Tibial artery (tissue), 4 donors: ENCODE measurements at places on chromosomes 4 and X.
A peak's percentile ranks its signal among the peaks of the same experiment; 100 is the strongest.

DNA sequence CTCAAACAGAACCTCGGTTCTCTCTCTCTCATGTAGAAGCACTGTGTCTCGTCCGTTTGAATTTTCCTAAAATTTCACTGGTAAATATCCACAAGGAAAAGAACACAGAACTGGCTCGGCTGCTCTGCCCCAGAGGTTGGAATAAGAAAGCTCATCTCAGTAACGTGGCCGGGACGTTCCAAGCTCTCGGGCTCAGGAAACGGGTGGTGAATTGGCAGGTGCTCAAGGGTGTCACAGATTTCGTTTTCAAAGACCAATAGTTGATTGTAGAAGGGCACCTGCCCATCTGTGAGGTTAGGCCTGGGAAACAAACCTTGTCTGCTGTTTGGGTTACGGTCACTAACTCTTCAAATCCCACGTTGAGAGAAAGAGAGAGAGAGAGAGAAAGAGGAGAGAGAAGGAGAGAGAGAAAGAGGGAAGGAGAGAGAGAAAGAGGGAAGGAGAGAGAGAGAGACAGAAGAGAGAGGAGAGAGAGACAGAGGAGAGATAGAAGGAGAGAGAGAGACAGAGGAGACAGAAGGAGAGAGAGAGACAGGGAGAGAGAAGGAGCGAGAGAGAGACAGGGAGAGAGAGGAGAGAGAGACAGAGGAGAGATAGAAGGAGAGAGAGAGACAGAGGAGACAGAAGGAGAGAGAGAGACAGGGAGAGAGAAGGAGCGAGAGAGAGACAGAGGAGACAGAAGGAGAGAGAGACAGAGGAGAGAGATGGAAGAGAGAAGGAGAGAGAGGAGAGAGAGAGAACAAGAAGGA is 106.6 kb downstream of the CRLF2 start:
- H3K27me3 ChIP-seq: peaks cover 17% of the 10 kb centered on the region
- H3K27ac ChIP-seq: no peak overlapping the region
- no peaks in the 10 kb centered on the region for H3K36me3 ChIP-seq
- DNase-seq: peak; percentile 6
- no peaks in the 10 kb centered on the region for H3K4me1 ChIP-seq

DNA sequence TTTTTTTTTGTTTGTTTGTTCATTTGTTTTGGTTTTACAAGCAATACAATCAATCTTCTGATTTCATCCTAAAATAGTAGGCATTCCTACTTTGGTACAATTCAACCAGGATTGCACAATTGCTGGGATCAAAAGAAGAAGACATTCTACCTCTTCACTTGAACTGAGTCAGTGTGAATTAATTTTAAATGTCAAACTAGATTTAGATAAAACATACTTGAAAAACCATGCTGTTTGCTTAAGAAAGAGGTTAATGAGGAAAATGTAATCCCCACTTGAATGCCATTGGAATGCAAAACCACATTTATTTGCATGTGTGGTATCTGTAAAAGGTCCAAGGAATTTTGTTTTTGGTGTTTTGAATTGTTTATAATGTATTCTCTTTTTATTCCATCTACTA is 40.5 kb downstream of the HAND2 start:
- no peak for DNase-seq
- H3K36me3 ChIP-seq: no peaks in the 10 kb centered on the region
- H3K27me3 ChIP-seq: no peaks in the 10 kb centered on the region
- no peak overlapping the region for H3K4me3 ChIP-seq

DNA sequence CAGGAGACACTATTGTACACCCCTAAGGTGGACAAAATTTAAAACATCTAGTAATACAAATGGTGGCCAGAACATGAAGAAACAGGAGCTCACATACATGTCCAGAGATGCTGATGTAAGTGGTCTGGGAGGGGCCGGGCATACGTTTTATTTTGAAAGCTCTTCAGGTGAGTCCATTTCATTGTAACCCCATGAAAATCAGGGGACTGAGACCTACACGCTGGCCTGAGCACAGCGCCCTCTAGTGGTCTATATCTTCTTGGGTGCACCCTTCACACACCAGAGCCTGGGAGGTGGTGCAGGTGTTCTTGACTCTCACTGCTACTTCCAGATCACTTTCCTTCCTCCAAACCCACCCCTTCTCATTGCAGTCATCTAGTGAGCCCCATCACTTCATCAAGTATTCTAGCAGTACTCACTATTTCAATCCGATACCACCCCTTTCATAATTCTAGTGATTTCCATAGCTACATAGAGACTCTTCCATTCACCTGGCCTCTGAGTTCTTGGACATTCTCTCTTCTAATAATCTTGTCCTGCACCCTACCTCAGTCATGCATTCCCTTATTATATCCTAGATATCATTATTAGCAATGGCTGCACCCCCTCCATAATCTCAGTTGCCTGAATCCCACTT is 4.3 kb upstream of the TLR6 start:
- no peak overlapping the region for H3K27ac ChIP-seq
- H3K27me3 ChIP-seq: no peaks in the 10 kb centered on the region
- no peak for DNase-seq

GRCh38 chrX:95754411-95754810 is 930.2 kb upstream of the DIAPH2 start:
- no peaks in the 10 kb centered on the region for H3K36me3 ChIP-seq
- no peaks in the 10 kb centered on the region for H3K4me1 ChIP-seq
- no peaks in the 10 kb centered on the region for H3K27me3 ChIP-seq

GRCh38 chr4:163107754-163108153 is 58.9 kb downstream of the NAF1 start:
- DNase-seq: no peak
- H3K4me1 ChIP-seq: peaks cover 6% of the 10 kb centered on the region
- H3K36me3 ChIP-seq: peaks cover 7% of the 10 kb centered on the region
- H3K27me3 ChIP-seq: no peaks in the 10 kb centered on the region

DNA sequence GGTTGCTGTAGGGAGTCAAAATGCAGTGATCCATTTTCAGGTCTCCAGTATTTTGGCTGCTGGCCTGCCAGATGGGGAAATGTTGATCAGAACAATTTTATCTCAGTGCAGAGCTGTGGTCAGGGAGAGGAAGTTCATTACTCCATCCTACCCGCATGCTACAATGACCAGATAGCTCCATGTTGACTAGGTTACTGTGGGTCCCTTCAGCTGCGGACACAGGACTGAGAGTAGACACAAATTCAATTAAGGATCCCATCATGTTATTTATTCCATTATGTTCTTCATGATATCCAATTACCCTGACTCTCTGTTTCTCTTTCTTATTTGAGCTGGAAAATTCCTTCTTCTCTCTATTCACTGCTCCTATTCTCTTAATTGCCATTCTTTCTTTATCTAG is 16.3 kb downstream of the SYNPO2 start:
- no peaks in the 10 kb centered on the region for H3K27me3 ChIP-seq
- DNase-seq: no peak
- no peak overlapping the region for H3K4me3 ChIP-seq
- H3K36me3 ChIP-seq: no peaks in the 10 kb centered on the region
- peaks cover 25% of the 10 kb centered on the region for H3K4me1 ChIP-seq

- H3K4me1 ChIP-seq: no peaks in the 10 kb centered on the region
- no peak overlapping the region for H3K4me3 ChIP-seq
- H3K36me3 ChIP-seq: no peaks in the 10 kb centered on the region
Observed at GRCh38 chrX:119495734-119496726, 27.8 kb downstream of the SLC25A5 start.

DNA sequence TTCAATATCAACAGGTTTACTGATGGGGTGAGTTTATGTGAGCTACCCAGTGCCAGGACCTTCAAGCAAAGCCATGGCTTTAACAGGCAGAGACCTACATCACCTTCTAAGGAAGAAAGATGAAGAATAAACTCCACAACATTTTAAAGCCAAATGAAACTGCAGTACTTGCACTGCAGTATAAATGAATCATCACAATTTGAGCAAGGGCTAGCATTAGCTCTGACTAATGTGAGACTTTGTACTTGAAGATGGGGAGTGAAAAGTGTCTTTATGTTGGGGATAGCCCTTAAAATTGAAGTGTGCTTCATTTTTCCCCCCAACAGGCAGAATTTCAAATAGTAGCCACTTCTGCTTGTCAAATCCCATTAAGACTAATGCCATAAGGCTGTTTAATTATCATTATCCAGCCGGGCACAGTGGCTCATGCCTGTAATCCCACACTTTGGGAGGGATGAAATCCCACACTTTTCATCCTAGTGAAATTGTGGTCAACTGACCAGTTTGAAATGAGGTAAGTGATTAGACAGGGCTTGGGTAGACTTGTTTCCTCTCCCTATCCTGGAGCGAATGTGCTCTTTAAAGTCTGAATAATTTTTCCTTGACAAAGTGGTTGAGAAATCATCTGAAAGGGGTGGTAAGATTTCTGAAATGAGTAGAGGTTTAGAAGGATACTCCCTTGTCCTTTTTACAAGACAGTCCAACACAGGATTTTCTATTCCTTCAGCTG is 27.2 kb upstream of the GPR34 start:
- DNase-seq: no peak
- no peaks in the 10 kb centered on the region for H3K27me3 ChIP-seq
- no peak overlapping the region for H3K4me3 ChIP-seq
- no peaks in the 10 kb centered on the region for H3K36me3 ChIP-seq

- DNase-seq: no peak
- no peak overlapping the region for H3K4me3 ChIP-seq
- H3K4me1 ChIP-seq: no peaks in the 10 kb centered on the region
- H3K27me3 ChIP-seq: no peaks in the 10 kb centered on the region
- H3K27ac ChIP-seq: no peak overlapping the region
- no peaks in the 10 kb centered on the region for H3K36me3 ChIP-seq
Observed at GRCh38 chr4:12734586-12734985, 749.6 kb downstream of the RAB28 start.

GRCh38 chr4:122285285-122285684 is 93.5 kb upstream of the ADAD1 start:
- no peak overlapping the region for H3K4me3 ChIP-seq
- H3K27me3 ChIP-seq: no peaks in the 10 kb centered on the region
- no peak overlapping the region for H3K27ac ChIP-seq
- no peak for DNase-seq
- H3K4me1 ChIP-seq: no peaks in the 10 kb centered on the region

- H3K36me3 ChIP-seq: no peaks in the 10 kb centered on the region
- H3K27me3 ChIP-seq: no peaks in the 10 kb centered on the region
- no peak overlapping the region for H3K4me3 ChIP-seq
- H3K27ac ChIP-seq: no peak overlapping the region
Observed at GRCh38 chr4:107452717-107453630, 267.1 kb downstream of the PAPSS1 start.

- no peaks in the 10 kb centered on the region for H3K4me1 ChIP-seq
- no peaks in the 10 kb centered on the region for H3K36me3 ChIP-seq
- no peak for DNase-seq
- no peak overlapping the region for H3K4me3 ChIP-seq
- no peak overlapping the region for H3K27ac ChIP-seq
- H3K27me3 ChIP-seq: no peaks in the 10 kb centered on the region
Observed at GRCh38 chr4:62320612-62321011, 1120.5 kb downstream of the ADGRL3 start.

DNA sequence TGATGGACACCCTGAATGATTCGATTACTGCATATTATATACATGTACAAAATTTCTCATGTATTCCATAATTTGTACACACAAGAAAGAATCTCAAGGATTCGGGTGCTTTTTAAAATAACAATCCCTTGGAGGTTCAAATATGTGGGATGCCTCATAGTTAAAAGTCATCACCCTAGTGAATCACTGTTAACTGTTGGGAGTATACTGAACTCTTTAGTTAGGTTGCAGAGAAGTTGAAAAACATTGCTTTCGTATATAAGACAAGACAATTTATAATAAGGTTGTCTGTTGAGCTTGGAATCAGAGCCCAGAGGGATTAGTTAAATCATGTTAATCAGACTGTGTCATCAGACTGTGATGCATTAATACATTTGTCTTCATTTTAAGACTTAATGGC is 15.6 kb downstream of the DCK start:
- DNase-seq: no peak
- H3K36me3 ChIP-seq: no peaks in the 10 kb centered on the region
- H3K4me1 ChIP-seq: no peaks in the 10 kb centered on the region
- H3K27me3 ChIP-seq: no peaks in the 10 kb centered on the region
- H3K4me3 ChIP-seq: no peak overlapping the region

- H3K4me3 ChIP-seq: no peak overlapping the region
- no peaks in the 10 kb centered on the region for H3K36me3 ChIP-seq
- no peak overlapping the region for H3K27ac ChIP-seq
- DNase-seq: no peak
Observed at GRCh38 chr4:102163404-102164140, 181.7 kb downstream of the SLC39A8 start.

- no peak overlapping the region for H3K27ac ChIP-seq
- H3K36me3 ChIP-seq: no peaks in the 10 kb centered on the region
- H3K4me3 ChIP-seq: no peak overlapping the region
- no peaks in the 10 kb centered on the region for H3K4me1 ChIP-seq
- no peak for DNase-seq
Observed at GRCh38 chr4:48898733-48899431, 7.7 kb downstream of the OCIAD2 start.

- peak overlapping the region; percentile 94 for H3K27ac ChIP-seq
- H3K4me3 ChIP-seq: peak overlapping the region; percentile 66
- H3K36me3 ChIP-seq: no peaks in the 10 kb centered on the region
- DNase-seq: no peak
- no peaks in the 10 kb centered on the region for H3K4me1 ChIP-seq
Observed at GRCh38 chrX:123859409-123859845, 426 bp upstream of the XIAP start.
